ENCODE measurements at places on chromosomes 3 and 15.

DNA sequence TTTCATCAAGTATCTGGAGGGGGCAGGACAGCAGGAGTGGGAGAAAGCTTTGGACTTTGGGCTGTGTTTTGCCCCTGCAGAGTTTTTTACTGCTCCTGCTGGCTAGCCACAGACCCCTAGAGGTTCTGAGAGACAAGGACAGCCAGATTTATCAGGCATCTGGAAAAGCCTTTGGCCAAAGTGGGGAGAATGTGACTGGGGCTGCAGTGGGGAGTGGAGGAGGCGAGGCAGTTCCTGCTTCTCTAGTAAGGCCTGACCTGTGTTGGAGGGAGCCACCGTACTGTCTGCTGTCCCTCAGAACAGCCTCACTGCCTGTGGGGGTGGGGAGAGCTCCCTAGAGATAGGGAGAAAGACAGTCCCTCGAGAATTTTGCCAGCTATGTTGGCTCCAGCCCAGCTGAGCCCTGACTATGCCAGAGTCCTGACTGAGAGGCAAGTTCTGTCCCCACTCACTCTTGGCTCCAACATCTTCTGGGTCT, 2.2 kb downstream of the ALPK3 start:
- no peak for DNase-seq

- DNase-seq: no peak
Observed at GRCh38 chr3:194404365-194405140, 5.5 kb upstream of the GP5 start.

GRCh38 chr3:172653004-172653572, 57.8 kb downstream of the NCEH1 start:
- DNase-seq: no peak

DNA sequence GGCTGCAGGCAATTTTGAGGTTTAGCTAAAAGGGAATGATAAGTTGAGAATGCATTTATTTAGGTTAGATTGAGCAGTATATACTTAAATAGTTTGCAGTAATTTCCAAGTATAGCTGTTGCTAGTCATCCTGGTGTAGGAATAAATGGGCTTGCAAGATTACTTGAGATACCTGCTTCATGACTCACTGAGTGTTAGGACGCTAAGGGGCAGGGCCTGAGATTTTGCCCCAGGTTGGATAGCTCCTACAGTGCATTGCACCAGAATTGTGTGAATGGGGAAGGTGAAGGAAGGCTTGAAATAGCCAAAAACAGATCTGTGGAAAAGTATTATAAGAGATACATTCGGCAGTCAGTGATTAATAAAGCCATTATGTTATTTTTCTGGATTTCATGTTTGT, 72.8 kb downstream of the KCNH8 start:
- no peak for DNase-seq

- no peak for DNase-seq
Observed at GRCh38 chr3:9613056-9613748, 36.1 kb upstream of the MTMR14 start.
